Fibroblast of skin of left biceps (primary cell): ENCODE measurements at places on chromosomes 1 and 21.

DNA sequence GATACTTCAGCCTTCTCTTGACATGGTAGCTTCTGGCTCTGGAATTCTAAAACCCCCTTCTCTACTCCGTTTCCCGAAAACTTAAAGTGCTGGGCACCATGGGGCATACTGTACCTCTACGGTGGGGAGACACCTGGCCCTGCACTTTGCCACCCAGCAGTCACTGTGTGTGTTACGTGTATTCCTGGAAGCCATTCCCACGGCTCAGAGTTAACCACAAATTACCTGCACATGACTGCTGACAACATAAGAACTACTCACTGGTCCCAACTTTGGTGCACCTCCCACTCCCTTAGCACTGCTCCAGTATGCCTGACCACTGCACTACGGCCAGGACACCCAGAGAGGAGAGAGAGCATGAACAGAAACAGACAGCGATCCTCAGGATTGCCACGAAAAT is 29.4 kb upstream of the TMPRSS2 start:
- no peak for DNase-seq

- no peak for DNase-seq
Measured at GRCh38 chr1:1989789-1990188, 13.8 kb downstream of the CFAP74 start.

- no peak for DNase-seq
Measured at GRCh38 chr1:1100296-1100695, 15.6 kb downstream of the C1orf159 start.

DNA sequence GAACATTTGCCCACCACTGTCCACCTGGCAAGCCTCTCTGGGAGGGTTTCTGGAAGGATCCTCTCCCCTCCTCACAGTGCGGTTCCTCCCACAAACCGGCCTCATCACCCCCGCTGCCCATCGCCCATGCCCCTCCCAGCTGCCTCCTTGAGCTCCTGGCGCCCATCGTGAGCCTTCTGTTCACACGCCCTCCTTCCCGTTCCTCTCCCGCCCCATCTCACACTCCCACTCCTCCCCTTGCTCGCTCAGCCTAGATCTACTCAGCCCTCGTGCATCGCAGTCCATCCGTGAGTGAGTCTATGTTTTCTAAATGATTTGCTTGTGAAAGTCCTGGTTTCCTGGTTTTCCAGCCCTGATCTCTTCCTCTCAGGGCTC is 119.1 kb upstream of the C1orf174 start:
- DNase-seq, result no peak

- DNase-seq, result peak; percentile 38
Measured at GRCh38 chr1:78277253-78277652, 213.5 kb upstream of the PTGFR start.

DNA sequence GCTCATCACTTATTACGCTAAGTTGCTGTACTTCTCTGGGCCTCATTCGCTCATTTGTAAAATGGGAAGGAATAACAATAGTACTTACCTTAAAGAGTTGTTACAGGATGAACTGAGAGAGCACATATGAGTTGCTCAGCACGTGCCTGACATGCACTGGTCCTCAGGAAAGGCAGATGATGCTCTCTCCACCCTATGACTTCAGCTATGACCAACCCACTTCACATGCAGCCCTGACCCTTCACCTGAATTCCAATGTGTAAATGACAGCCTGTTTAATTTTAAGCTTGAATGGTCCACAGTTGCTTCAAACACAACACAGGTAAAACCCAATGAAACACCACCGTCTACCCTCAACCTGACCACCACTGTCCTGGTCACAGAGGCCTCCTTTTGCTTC is 32.9 kb downstream of the GADD45A start:
- no peak for DNase-seq

DNA sequence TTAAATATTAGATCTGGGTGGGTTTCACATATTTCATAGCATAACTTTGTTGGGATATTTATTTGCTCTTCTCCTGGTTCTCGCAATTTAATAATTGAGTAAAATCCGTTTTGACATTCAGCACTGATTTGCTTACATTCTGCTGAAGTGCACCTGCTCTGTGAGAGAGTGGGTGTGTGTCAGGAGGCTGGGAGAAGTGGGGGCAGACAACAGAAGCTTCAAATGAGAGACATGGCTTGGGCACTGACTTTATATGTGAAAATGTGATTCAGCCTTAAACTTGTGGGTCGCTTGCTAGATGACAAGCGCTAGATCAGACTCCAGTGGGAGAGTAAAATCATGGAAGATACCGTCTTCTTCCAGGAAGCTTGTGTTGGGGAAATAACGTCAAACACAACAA is 32.4 kb upstream of the KCNA2 start:
- DNase-seq, result no peak

DNA sequence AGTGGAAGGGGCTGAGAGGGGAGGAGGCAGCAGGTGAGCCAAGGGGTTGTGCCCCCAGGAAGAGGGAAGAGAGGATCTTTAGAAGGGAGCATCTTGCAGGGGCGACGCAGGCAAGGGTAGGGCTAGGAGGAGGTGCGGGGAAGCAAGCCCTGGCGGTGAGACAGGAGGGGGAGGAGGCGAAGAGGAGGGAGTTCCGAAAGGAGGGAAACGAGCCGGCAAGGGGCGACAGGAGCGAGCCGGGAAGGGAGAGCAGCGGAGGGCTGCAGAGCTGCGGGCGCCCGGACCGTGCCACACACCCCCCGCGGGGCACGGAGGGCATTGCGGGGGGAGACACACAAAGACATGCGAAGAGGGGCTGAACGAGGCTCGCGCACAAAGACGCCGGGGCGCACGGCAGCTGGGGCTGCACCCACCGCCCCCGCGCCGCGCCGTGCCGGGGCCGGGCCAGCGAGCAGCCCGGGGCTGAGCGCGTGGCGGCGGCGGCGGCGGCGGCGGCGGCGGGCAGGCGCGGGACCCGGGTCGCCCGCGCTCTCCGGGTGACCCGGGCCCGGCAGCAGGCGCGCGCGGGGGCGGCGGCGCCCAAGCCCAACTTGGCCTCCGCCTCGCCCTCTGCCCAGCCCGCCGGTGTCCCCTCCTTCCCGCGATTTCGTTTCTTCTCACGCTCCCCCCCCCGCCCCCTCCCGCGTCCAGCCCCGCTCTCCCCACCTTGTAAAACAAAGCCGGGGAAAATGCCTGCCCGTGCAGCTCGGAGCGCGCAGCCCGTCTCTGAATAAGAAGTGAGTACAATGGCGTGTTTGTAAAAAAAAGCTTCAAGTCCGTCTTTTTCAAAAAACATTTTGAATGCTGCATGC is at the start of gene KCNK2:
TSS of gene KCNK2 (plus strand) at position 206 of the 851 bp plus-strand sequence. CDS start 649 bp downstream, outside the sequence.
- peak; percentile 39 for DNase-seq

DNA sequence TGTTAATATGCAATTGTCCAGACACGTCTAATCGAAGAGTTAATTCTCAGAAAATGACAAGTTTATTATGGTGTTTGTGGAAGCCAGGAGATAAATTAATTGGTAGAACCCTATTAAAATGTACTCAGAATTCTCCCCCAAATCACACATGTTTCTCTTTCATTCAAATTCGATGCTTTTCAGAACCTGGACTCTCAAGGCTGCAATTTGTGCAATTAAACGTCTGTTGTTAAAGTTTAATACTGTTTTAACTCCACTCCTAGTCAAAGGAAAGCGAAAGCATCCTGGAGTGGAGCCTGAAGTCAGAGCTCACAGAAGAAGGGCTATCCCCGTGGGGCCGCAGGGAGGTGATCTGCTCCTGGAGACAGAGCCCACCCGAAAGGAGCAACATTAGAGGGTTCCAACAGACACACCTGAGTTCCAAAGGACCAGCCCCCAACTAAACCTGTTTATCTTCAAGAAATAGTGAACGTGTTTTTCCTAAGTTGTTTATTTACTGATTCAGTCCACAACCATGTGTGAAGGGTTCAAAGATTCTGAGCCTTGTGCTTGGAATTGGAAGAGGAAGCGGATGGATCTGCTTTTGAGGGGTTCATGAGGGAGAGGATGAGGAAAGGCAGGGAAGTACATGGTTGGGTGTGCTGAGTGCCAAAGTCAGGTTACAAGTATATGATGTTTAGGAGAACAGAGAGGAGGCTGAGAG is 68.0 kb upstream of the AKT3 start:
- no peak for DNase-seq

DNA sequence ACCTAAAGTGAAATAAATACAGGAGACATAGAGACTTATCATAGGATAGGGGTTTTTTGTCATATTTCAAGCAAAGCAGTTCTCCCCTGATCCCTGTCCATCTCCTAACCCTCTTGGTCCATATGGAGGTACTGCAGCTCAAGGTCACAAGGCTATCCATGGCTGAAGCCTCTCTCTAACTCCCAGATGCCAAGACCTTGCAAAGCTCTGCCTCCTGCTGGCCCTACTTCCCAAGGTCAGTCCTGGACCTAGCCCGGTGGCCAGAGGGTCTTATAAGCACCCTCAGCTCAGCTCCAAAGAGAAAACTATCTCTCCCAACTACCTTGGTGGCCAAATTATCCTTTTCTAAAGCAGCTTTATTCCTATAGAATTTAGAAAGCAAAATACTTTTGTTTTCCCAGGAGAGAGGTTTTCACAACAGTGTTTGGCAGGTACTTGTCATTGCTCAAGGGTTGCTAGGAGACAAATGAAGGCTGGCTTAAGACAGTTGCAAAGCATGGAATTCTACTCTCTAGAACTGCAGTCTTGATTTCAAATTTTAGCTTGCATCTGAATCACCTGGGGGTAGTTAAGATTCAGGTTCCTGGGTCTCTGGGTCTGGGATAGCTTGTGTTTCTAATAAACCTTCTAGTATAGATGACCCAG is 121.5 kb downstream of the XCL2 start:
- DNase-seq, result no peak

GRCh38 chr1:161225178-161225533 is 704 bp upstream of the TOMM40L start:
- DNase-seq, result no peak

DNA sequence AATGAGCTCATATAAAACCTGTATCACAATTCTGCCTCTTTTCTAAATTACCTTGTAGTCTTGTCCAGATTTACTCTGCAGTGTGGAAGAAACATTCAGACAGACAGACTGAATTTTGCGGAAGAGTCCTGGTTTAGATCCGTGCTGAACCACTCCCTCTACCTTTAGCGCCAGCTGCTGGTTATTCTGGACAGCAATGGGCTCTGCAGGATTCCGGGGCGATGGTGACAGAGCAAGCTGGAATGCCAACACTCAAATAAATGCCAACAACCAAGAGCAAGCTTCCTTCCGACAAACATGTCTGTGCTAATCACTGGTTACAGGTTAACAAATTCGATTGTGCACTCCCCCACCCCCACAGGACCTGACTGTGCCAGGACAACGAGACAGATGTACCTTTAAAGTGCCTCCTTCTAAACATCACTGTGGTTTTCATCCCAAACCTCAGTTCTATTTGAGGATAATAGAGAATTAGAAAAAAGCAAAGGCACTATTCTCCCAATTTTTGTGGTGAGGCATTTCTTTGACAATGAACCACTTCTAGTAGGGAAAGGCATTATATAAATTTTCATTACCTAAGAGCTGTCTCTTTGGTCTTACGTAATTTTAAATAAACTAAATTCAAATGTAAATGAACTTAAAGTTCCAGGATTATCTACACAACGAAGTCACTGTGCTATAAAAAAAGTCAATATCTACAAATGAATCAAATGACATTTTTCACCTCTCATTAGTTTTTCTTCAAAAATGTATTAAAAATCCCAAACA is 90.4 kb downstream of the INTS7 start:
- no peak for DNase-seq

DNA sequence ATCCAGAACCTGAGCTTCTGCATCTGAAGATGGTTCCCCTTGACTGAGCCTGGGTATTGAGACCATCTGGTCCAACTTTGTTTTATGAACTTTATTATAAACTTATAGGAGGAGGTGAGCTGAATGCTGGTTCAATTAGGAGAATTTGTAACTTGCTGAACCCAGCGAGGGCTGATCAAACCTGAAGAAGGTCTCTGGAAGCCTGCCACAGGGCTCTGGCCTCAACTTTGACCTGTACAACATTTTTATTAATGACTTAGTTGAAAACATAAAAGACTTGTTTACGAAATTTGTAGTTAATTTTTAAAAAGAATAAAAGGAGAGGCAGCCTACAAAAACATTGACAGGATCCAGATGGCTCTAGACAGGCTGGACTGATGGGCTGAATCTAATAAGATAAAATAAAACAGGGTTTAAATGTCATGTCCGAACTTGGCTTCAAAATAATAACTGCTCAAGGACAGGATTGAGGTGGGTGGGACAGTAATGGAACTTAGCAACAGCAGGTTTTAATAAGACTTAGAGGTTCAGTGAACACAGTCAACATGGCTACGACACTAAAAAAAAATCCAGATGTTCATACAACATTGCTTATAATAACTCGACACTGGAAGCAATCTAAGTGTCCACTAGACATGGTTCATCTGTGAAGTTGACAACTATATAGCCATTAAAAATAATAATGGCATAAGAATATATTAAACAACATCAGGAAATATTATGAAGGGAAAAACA is 53.4 kb upstream of the GJB5 start:
- no peak for DNase-seq

GRCh38 chr1:235327559-235328270 is at the start of gene ARID4B:
Gene ARID4B (minus strand): TSS chr1:235328179. CDS start chr1:235326919, 1,260 bp downstream.
- DNase-seq, result no peak

- DNase-seq, result no peak
Measured at GRCh38 chr1:193569983-193570269, 383.5 kb upstream of the B3GALT2 start.

- DNase-seq, result no peak
Measured at GRCh38 chr1:180542838-180543145, 16.0 kb upstream of the OVAAL start.

DNA sequence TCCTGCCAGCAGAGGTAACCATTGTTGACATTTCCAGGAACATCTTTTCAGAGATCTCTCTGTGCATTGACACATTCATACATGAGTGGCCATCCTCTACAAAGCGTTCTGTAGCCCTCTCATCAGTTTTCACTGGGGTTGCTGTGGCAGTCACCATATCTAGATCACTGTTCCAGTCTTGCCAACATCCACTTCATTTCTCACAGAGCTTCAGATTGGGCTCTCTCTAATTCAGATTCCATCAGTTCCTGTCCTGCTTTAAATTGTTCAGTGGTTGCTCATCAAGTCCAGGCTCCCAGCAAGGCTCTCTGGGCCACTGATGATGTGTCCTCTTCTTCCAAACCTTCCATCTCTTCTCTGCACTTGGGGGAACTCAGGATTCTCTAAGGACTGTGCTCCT is 173.7 kb downstream of the KCNJ6 start:
- no peak for DNase-seq

DNA sequence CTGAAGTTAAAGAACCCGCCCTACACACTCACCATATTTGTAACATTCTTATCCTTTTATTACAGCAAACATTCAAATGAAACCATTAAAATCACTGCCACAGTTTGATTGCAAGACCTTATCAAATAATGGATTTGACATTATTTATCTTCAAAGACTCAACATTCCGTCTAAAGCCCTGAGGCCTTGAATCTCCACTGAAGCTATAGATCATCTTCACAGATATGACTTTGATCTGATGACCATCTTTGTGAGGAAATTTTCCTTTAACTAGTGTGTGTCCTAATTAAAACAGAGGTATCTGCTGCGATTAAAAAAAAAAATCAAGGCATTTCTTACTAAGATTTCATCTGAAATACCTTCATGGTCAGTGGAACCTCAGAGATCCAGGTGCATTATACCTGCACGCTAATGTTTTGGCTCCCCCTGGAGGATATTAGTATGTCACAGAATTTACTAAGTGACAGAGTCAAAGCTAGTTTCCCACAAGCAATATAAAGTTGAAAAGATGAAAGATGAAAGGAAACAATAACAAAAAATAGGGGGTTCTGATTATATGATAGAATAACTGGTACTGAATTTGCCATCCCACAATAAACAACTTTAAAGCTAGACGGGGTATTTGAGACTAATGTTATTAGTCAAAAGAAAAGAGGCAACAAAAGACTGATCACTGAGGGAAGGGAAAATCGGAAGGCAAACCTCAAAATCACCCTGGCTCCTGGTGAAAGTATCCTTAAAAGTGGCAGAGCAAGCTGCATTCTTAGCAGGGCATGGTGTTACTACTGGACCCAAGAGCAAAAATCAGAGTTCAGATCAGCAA is 923.4 kb downstream of the NCAM2 start:
- DNase-seq, result no peak
